ENCODE measurements at places on chromosomes 1 and 21.
A peak's percentile ranks its signal among the peaks of the same experiment; 100 is the strongest.

GRCh38 chr21:13854638-13855037 lies 245.1 kb downstream of the POTED start:
- no peak for DNase-seq

- DNase-seq: no peak
Observed at GRCh38 chr1:24866211-24867083, 63.6 kb downstream of the RUNX3 start.

DNA sequence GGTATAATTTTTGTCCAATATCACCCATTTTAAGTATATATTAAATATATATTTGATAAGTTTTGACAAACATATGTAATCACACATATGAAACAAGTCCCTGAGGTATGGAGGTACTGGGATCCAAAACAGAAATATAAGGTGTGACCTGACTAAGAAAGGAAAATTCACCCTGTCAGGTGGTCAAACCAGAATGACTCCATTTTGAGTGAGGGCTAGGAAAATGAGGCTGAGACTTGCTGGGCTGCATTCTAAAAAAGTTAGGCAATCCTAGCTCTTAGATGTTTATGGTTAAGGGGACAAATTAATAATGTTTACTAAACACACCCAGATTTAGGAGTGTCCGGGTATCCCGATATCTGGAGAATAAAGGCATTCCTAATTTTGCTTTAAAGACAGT lies 11.6 kb upstream of the SLC19A2 start:
- no peak for DNase-seq

DNA sequence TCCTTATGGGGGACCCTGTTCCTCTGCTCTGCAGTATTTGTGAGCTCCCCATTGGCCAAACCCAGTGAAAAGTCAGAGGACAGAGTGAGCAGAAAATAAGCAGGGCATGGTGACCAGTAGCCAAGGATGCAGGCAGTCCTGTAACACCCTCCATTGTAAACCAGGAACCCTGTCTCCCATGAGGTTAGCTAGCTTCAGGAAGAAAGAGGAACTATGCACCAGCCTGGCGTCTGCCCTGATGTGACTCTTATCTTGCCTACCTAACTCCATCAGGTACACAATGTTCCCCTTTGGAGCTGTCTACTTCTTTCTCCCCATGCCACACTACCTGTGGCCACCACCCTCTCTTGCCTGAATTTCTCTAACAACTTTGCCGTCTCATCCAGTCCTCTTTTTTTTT lies 119.2 kb downstream of the LRIG2 start:
- DNase-seq: no peak

DNA sequence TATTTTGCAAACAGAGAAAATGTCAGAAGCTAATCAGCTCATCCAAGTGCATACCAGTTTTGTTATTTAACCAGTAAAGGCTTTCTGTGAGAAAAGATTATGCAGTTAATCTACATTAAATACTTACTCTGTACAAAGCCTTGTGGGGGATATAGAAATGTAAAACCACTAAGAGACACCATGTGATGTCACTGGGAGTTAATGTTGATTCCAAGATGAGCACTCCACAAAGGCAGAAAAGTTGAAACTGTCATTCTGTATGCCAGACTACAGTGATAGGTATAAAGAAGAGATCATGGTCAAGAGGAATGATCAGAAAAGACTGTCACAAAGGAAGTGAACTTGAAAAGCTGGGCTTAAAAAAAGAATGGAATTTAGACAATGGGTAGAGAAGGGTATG lies 100.3 kb upstream of the SGIP1 start:
- no peak for DNase-seq

DNA sequence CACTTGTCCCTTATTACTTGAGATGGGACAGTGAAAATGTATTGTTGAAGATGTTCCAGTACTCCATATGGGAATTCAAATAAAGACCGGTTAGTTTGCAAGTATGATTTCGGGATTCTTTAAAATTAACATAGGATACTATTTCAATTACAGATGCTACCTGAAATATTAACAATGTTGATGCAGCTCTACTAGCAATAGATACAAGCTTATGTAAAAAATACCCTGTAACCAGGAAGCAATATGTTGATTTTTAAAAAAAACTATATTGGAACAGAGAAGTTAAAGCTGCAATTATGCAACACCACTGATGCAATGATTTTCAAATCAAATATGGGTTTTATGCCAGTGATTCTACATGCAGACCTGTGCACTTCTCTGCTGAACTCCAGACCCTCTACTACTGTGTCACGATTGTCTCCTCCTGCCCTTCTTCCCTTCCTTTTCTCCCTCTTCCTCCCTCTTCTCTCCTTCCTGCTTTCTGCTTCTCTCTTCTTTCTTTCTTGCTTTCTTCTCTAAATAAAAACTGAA lies 179.2 kb downstream of the ATP6V1G3 start:
- no peak for DNase-seq

- no peak for DNase-seq
Observed at GRCh38 chr1:203607533-203607873, 19.1 kb upstream of the ATP2B4 start.

- DNase-seq: no peak
Observed at GRCh38 chr1:236209713-236210112, 67.4 kb downstream of the GPR137B start.

DNA sequence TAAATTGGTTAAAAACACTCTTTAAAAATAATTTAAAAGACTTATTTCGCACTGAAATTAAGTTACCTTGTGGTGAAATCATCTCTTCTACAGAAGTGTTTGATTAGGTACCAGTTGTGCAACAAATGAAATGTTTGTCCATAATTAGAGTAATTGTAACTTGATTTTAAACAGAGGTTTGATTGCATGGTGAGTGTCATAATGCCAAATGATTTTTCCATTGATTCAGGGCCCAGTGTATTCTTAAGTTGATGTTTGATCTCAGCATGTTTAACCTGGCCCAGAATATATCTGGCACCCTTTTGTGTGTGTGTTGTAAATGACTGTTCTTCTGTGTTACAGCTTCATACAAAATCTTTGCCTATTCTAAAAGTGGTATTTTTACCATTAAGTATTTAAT lies 28.5 kb downstream of the LRRC8B start:
- DNase-seq: peak; percentile 91

DNA sequence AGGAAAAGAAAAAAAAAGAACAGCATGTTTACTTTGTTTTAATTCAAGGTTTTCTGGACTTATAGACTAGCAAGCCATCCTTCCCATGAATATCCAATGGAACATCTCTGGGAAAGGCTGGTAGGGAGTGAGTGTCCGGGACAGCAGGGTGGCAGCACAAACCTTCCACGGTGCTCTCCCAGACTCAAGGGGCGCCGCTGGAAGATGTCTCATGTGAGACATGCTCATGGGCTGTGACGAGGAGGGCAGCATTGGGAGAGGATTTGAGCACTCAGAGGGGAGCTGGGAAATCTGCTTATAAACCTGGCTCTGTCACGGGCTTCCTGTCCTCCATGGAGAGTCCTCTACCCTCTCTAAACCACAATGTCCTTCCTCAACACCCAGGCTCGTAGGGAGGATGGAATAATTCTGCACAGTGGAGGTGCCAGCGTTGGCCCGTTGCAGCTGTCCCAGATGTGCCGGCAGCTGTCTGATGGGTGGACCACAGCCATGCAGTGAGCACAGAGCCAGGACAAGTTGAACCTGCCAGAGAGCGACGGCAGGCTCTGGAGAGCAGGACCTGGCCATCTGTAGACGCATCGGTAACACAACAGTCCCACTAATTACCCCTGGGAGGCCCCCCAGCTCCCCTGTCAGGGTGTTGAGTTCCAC lies 100.1 kb upstream of the IGSF21 start:
- DNase-seq: no peak

Measured in NCI-H1417 (cell line).